NCI-H460 (cell line): ENCODE measurements at places on chromosomes 2 and 18. TPM values are rescaled to one million over a fixed set of nuclear protein-coding genes. Genes with fewer than 3 reads are reported as not detected.
A peak's percentile ranks its signal among the peaks of the same experiment; 100 is the strongest.

- DNase-seq: no peak
These were observed 520.7 kb upstream of the TCF4 start for GRCh38 chr18:56108478-56109367.

The SRD5A2 gene
- 0.05 TPM in 1 of 2 replicates, not detected in the other for total RNA-seq

The RGPD4 gene
- 0.07 TPM in 1 of 2 replicates, not detected in the other for total RNA-seq

The CROCC2 gene
- total RNA-seq: not detected in 2 replicates

The C2orf66 gene
- 0.58 and 0.84 TPM in 2 replicates for total RNA-seq

The FAM237A gene
- total RNA-seq: not detected in 2 replicates

GRCh38 chr2:69483696-69484095, 46.5 kb upstream of the NFU1 start:
- DNase-seq: no peak

- DNase-seq: no peak
These were observed 132.2 kb downstream of the TNS1 start for GRCh38 chr2:217870528-217871011.

DNA sequence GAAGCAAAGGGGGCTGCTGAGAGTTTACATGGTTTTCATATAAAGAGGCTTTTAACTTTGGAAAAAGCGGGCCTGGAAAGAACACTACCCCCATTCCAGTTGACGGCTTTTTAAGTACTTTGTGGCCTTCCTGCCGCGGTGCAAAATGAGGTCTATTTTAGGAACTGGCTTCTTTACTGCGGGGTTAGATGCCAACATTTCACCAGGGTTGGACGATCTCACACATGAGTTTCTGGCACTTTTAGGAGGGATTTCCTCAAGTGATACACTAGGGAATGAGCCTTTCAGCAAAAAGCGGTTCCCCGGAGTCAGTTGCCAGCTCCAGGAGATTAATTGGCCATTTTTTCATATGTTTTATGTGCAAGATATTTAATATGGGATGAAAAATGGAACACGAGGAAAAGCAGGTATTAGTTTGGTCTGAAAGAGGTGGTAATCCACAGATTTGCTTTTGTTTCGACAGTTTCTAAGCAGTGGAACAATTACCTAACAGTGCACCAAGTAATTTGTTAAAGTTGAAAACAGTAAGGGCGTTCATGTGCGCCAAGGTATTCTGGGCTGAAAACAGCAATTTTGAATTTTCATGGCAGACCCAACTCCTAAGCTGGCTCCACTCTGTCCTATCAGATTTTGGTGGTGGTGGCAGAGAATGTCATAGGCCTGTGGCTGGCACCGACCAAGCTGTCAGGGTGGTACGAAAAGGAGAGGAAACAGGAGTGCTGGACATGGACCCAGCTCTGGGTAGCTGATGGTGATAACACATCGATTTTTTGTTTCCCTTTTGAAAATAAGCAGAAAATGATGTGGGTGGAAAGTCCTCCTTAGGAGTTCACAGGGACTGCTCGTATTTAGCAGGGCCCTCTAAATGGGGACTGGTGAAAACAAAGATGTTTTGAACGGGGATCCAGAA, 55.6 kb upstream of the FZD5 start:
- DNase-seq: no peak

- DNase-seq: no peak
These were observed 42.5 kb upstream of the GLI2 start for GRCh38 chr2:120693121-120693520.

DNA sequence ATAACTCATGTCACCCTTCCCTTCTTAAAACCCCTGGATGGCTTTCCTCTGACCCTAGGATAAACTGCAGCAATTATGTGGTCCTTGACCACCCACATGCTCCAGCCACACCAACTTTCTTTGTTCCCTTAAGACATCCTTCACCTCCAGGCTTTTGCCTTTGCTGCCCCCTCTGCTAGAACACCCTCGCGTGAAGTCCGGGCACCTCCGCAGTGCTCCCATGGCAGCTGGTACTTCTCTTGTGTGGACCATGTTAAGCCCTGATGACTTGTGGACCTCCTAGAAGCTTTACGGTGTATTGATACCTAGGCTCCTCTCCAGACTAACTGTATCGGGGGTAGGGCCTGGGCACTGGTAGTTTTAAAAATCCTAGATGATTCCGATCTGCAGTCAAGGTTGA, 824 bp upstream of the ABHD1 start:
- no peak for DNase-seq

DNA sequence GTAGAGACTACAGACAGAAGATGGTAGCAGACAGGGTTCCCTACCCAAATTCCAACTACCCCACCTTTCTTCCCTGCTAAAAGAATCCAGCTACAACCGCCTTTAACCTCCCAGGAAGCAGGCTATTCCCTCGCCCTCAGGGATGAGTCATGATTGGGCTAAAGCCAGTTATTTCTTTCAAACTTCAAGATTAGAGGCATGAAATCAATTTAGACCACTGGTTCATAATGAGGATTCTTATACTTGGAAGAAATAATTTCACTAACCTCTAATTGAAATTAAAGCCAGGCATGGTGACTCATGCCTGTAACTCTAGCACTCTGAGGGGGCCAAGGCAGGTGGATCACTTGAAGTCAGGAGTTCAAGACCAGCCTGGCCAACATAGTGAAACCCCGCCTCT, 20.0 kb downstream of the TRIP12 start:
- DNase-seq: no peak

The SKOR2 gene
- not detected in 2 replicates for total RNA-seq

- no peak for DNase-seq
These were observed 16.5 kb downstream of the GREB1 start for GRCh38 chr2:11550302-11550701.

- no peak for DNase-seq
These were observed 16.8 kb downstream of the HDLBP start for GRCh38 chr2:241298673-241299072.

- no peak for DNase-seq
These were observed 28.2 kb downstream of the MAIP1 start for GRCh38 chr2:199983534-199983933.

DNA sequence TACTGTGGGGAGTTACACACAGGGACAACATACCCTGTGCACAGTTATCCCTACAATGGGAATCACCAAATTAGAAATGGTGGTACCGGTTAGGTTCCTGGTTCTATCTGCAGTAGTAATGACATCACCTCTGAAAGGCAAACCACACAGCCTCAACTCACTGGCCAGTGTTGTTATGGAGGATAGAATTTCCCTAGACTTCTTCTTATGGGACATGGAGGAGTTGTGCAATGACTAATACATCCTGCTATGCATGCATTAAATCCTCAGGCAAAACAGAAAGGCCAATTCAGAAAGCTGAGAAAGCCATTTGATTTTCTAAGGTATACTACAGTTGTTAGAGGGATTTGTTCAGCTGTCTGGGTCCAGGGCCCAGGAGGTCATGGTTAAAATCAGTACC, 439.3 kb downstream of the TMX3 start:
- no peak for DNase-seq

DNA sequence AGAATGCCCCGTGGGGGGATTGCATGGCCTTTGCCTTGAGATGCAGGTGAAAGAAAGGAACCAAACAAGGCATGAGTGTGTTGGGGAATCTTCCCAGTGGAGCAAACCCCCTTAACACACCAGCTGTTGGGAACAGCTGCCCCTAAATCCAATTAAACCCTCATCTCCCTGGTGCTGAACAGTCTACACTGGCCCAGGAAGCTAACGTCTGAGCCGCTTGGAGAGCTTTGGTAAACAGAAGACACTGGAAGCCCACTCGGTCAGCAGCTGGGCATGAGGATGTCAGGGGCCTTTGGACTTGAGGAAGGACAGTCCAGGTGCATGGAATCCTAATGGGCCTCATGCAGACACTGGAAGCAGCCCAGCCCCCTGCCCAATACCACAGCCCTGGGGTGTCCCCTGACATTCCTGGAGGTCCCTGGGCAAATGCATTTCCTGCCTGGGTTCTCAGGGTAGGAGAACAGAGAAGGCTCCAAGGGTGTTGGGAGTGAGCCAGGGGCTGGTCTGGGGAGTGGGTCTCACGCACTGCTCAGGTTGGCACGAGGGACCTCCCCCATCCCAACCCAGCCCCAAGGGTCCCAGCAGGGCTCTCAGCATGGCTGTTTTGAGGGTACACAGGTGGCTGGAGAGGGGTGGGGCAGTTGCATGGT, 37.7 kb downstream of the GBX2 start:
- no peak for DNase-seq

DNA sequence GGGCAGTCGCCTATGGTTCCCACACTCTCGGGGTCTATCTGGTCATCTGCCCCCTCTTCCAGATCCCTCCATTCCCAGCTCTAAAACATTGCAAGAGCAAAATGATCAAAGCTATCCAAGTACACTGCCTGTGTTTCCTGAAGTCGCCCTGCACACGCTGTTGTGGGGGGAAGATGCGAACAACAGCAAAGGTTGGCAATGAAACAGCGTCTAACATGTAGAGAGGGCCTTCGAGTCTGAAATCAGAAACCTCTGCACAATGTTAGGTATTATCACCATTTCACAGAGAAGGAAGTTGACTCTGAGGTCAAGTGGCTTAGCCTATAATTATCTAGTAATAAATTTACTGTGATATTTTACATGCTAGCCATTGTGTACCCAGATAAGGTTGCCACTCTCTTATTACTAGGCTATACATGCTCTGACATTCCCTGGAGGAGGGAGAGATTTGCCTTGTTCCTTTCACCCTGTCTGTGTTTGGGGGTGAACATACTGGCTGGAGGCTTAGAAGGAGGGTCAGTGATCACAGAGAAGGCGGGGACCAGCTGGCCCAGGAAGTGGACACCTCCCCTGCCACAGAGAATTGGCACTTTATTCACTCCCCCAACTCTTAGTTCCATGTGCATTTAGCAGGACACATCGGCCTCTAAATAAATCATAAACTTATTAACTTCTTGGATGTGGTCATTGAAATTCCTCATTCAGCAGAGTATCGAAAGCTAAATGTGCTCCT, 36.8 kb downstream of the KCTD1 start:
- DNase-seq: no peak

The ERICH2 gene
- not detected in 2 replicates for total RNA-seq

GRCh38 chr2:47086054-47086471, 69.0 kb downstream of the STPG4 start:
- no peak for DNase-seq

- no peak for DNase-seq
These were observed 97.6 kb downstream of the CTIF start for GRCh38 chr18:48636436-48636835.

- DNase-seq: no peak
These were observed 32.5 kb upstream of the ACAA2 start for GRCh38 chr18:49845629-49846360.

The TM4SF20 gene
- total RNA-seq: 0.72 and 0.99 TPM in 2 replicates

GRCh38 chr2:128793404-128793803, 474.7 kb upstream of the HS6ST1 start:
- no peak for DNase-seq

DNA sequence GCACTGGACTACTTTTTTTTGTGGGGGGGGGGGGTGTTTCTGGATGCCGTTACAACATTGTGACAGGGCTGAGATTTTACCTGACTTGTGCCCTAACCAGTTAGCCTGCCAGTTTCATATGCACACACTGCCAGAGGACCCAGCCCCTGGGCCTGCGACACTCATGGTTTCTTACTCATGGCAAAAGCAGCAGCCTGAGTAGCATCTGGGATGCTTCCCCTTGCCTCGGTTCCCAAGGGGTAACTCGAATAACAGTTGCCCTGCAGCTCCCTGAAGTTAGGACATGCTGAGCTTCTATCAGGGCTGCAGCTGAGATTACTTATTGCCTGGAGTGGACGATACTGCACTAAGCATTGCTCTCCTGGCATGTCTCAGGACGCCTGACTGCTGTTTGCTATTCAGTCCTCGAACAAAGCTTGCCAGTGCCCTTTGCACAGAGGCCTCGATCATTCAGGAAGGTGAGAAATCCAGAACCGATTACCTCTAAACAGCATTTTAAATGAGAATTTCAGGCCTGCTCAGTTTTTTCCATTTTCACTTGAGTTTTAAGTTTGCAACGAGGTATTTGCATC, 47.9 kb downstream of the TRPM8 start:
- no peak for DNase-seq

DNA sequence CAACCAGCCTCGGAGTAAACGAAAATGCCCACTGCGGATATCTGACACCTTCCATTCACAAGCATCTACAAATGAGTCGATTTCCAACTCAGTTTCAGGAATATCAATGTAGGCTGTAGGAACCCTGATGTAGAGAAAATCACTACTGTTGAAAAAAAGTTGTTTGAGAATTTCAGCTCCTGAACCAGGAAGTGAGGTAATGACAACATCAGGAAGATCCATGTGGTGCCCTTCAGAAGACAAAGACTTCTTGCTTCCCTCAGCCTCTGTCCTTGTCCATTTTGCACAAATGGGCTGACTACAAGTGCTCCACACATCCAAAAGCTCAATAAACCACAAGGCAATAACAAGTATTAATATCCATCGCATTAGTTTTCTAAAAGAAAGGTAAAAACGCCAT, 4.7 kb downstream of the DSEL start:
- DNase-seq: no peak

GRCh38 chr18:48698707-48699106, 159.9 kb downstream of the CTIF start:
- DNase-seq: no peak

DNA sequence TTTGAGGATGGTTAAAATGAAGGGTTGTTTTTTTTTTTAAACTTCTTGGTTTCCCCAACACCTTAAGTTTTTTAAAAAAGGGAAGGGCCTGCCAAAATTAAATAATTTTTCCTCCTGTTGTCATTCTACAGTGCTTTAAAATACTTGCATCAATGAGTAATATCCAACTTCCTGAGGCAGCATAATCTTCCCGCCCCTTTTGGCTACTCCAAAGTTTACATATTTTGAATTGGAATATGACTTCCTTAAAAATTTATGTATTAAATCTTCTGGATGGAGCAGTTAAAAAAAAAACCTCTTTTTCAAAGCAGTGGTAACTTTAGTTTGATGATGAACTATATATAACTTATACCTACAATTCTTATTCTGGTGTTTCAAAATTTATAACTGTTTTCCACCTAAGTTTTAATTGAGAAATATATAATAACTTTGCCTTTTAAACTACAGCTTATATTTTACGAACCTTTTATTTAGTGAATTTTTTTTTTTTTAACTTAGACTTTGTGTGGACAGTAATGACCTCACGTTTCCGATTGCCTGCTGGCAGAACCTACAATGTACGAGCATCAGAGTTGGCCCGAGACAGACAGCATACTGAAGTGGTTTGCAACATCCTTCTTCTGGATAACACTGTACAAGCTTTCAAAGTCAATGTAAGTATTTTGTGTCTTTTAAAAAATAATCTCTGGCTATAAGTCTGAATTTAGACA, 49.8 kb downstream of the PTPN4 start:
- DNase-seq: peak; percentile 28

The RSAD2 gene
- total RNA-seq: 0.02 TPM in 1 of 2 replicates, not detected in the other

DNA sequence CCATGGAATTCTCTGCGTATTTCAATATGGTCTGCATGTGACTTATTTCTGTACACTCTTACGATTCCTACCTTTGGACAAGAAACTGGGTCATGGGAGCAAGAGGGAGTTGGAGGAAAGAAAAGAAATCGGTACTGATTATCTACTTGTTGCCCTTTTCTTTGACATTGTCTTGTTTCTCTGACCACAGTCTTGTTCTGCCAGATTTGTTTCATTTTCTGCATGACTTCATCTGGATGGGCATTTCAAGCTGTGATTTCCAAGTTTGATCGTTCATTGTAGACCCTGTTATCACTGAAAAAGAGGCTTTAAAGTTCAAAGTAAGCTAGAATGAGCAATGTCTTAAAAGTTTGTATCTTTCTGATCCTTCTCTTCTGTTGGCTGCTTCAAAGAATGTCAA, 2186.3 kb upstream of the CELF4 start:
- no peak for DNase-seq

- DNase-seq: no peak
These were observed 59.7 kb upstream of the NABP1 start for GRCh38 chr2:191618046-191618780.
